ENCODE measurements at places on chromosomes 7 and 10.

GRCh38 chr7:17934094-17934493 is 6.2 kb downstream of the SNX13 start:
- no peak for DNase-seq

DNA sequence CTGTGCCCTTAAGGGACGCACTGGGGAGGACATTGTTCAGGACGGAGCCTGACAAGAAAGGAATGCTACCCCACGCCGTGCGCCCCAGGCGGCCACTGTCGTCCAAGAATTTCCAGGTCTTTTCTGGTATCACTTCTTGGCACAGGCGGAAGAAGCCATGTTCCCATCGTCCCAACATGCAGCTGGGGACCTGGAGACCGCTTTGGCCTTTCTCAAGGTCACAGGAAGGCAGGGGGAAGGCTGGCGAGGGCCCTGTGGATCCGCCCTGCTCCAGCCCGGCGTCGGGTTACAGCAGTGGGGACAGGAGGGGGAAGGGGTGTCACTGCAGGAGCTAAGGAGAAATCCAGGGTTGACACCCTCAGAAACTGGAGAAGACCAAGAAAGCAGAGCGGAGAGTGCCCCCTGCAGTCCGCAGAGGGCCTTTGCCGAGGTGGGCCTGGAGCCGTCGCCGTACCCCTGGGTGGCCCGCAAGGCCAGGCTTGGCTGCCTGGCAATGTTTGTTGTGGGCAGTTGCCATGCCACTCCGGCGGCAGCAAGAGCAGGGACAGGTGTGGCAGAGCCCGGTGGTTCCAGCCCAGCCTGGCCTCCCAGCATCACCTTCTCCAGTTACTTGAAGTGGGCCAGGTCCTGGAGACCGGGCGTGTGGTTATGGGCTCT is 104.1 kb downstream of the LHPP start:
- DNase-seq, result no peak

DNA sequence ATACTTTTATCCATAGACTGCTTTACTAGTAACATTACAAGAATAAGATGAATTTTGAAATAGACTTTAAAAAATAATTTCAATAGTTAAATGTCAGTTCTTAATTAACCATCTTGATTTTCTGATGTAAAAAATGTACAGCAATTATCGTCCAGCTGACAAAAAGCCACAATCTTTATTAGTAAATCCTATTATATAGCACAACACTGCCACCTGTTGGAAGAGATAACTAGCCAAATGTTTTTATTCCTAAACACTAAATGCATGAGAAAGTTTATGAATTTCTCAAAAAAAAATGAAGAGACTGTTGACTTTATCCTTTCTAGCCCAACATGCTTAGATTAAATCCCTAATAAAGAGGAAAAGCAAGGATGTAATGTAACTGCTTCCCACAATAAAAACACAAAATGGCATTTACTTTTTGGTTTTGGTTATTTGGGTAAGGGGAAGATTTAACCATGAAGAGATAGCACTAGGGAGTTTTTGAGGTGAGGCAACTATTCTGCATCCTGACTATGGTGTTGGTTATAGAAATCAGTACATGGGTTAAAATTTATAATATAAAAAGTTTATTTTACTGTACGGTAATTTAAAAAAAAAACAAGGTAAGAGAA is 8.0 kb downstream of the COA1 start:
- DNase-seq, result no peak

- no peak for DNase-seq
Observed at GRCh38 chr7:107744345-107744750, 406 bp downstream of the CBLL1 start.

DNA sequence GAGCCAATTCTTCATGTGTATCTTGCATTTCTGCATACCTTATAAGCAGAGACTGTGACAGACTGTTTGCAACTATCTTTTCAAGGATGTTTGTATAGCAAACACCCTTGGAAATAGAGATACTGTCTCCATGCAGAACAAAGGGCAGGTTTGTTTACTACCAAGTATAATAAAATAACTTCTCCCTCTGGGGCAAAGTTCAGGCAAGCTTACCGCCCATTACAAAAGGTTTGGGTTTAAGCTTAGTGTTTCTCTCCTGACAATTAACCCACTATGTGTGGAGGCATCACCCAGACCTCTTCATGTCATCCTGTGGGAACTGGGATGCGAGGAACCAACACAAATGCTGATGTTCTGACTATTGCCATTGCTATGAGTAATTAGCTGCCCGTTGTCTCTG is 479.1 kb upstream of the ZMIZ1 start:
- DNase-seq, result no peak
